ENCODE measurements at places on chromosomes 2 and 18. TPM values are rescaled to one million over a fixed set of nuclear protein-coding genes. Genes with fewer than 3 reads are reported as not detected.

DNA sequence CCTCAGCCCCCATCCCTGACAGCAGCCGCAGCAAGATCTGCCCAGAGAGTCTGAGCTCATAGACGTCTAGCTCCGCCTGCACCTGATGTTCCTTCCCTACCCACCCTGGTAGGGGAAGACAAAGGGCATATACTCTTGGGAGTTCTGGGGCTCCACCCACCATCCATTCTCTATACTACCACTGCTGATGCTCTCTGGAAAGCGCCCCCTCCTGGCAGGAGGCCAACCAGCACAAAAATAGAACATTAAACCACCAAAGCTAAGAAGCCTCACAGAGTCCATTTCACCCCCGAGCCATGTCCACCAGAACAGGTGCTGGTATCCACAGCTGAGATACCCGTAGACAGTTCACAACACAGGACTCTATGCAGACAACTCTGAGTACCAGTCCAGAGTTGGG is 662.6 kb upstream of the FAM98A start:
- DNase-seq: no peak

GRCh38 chr2:157842106-157842879 is 33.8 kb downstream of the ACVR1 start:
- DNase-seq: no peak

GRCh38 chr2:69667805-69668382 is 24.4 kb upstream of the AAK1 start:
- no peak for DNase-seq

DNA sequence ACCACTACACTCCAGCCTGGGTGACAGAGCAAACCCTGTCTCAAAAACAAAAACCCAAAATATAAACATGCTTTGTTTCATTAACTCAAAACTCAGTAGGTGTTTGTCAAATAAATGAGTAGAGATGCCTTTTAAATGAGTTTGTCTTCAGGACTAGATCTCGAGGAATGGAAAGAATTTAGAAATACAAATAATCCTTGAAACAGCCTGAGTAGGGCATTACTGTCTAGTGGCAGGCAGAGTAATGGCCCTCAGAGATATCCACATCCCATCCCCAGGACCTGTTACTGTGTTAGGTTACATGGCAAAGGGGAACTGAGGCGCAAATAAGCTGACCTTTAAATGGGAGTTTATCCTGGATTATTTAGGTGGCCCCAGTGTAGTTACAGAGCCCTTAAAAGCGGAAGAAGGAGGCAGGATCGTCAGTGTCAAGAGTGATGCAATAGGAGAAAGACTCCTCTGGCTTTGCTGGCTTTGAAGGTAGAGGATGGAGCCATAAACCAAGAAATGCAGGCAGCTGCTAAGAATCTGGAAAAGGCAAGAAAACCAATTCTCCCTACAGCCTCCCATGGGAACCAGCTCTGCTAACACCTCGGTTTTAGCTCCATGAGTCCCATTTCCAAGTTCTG is 63.0 kb downstream of the CABLES1 start:
- DNase-seq: no peak

Gene LOXHD1
- total RNA-seq: not detected

GRCh38 chr2:24454294-24454693 is 36.8 kb upstream of the NCOA1 start:
- DNase-seq: peak; percentile 59

DNA sequence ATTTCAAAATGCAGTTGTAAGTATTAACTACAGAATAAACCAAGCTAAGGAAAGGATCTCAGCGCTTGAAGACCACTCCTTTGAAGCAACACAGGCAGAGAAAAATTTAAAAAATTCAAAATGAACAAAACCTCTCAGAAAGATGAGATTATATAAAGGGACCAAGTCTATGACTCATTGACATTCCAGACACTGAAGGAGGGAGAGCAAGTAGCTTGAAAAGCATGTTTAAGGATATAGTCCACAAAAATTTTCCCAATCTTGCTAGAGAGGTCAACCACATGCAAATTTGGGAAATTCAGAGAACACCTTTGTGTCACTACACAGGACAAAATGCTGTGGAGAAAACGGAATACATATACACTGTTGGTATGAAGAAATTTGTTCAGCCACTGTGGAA is 112.6 kb upstream of the MC4R start:
- DNase-seq: peak; percentile 82

GRCh38 chr2:74708296-74708695 is 54.2 kb downstream of the SEMA4F start:
- no peak for DNase-seq

Gene SNORC
- total RNA-seq: 0.83 TPM

DNA sequence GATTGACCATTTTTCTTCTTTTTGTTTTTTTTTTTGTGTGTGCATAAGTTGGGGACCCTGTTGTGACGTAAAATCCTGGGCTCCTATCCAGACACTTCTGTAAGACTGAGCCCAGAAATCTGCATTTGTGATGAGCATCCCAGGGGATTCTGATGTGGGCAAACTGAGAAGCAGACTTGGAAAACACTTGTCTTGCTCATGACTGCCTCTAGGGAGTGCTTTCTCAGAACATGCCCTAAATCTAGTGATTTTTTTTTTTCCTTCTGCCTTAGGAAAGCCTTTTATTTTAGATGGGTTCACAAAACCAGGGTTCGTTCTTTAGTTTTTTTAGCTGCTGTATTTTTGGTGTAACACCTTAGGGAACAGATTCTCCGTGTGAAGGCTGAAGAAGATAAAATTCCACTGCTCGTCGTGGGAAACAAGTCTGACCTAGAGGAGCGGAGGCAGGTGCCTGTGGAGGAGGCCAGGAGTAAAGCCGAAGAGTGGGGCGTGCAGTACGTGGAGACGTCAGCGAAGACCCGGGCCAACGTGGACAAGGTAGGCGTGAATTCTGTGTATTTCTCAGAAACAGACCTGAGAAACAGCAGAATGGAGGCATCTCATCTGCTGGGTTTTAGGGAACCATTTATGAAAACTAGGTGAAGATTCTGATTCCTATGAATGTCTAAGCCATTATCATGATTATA is 36.7 kb downstream of the RALB start:
- DNase-seq: no peak

GRCh38 chr2:238081150-238081549 is 19.0 kb upstream of the ESPNL start:
- DNase-seq: no peak

Gene FLACC1
- total RNA-seq: 1.3 TPM

Measured in fibroblast of lung (primary cell).